Uterus (tissue), 4 donors: ENCODE measurements at places on chromosomes 7 and 10. TPM values are rescaled to one million over a fixed set of nuclear protein-coding genes. Genes with fewer than 3 reads are reported as not detected.

JAKMIP3 gene
- 0.26 TPM for total RNA-seq

DNA sequence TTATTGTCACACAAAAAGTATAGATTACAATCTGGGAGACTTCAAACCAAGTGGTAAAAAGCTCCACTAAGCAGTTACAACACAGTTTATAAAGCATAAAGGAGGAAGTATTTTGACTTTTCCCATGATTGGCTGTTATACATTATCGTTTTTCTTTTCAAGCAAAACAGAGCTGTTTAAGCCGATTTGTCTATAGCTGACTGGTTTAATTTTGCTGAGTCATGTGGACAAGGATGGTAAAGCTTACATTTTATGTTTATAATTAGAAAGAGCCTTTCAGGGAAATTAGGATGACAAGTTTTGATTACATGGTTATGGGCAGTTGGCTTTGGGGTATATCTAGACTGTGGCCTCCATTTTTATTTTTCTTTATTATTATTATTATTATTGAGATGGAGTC lies 152.5 kb upstream of the STK17A start:
- DNase-seq, result no peak

- DNase-seq, result no peak
These were observed 220.8 kb downstream of the FANK1 start for GRCh38 chr10:126117196-126117595.

DNA sequence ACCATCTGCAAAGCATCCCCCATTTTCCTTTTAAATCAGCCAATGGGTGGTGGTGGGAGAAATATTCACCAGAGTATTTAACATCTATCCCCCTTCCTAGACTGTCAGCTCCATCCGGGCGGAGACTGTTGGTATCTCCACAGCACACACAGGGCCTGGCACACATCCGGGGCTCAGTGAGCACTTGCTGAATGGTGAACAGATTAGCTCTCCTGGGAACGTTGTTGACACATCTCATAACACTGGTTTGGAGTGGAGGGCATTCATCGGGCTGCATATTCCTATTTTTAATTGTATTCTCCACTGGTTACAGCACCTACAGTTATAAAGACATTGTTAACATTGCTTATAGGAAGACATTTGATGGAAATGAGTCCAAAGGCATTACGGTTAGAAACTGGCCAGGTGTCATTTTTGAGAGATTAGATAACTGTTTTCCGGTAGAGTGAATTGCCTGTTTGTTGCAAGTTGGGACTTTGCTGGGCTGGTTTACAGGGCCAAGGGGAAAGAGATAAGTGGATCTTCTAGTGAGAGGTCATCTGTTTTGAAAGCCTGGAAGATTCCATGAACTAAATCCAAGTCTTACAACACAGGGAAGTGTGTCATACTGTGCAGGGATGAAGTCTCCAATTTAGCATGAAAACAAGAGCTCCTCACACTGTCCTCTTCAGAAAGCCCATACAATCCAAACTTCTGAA lies 101.8 kb downstream of the EGFR start:
- DNase-seq, result no peak

- DNase-seq, result no peak
These were observed 72.5 kb downstream of the C10orf90 start for GRCh38 chr10:126598009-126598408.

- no peak for DNase-seq
These were observed 1081.6 kb downstream of the TYW1 start for GRCh38 chr7:68078157-68078710.

PGAM2 gene
- total RNA-seq, result 1.4 TPM

DNA sequence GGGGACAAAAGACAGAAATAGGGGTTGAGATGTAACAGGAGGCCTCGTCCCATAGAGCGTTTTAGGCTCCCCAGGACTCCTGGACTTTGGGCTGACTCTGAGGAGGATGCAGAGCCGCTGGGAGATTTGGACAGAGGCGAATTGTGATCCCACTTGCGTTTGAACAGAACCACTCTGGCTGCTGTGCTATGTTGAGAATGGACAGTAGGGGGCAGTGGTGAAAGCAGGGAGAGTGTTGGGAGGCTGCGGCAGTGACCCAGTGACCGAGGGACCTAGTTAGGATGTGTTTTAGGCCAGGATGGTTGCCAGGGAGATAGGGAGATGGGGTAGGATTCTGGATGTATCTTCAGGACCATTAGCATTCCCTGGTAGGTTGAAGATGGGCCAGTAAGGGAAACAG lies 271.6 kb downstream of the CCDC3 start:
- DNase-seq, result no peak

DNA sequence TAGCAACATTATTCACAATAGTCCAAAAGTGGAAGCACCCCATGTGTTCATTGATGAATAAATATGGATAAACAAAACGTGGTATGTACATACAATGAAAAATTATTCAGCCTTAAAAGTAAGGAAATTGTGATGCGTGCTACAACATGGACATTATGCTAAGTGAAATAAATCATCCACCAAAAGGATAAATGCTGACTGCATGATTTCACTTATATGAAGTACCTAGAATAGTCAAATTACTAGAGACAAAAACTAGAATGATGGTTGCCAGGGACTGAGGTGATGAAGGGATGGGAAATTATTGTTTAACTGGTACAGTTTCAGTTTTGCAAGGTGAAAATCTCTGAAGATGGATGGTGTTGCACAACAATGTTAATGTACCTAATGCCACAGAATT lies 56.6 kb downstream of the THSD7A start:
- DNase-seq, result no peak

DNA sequence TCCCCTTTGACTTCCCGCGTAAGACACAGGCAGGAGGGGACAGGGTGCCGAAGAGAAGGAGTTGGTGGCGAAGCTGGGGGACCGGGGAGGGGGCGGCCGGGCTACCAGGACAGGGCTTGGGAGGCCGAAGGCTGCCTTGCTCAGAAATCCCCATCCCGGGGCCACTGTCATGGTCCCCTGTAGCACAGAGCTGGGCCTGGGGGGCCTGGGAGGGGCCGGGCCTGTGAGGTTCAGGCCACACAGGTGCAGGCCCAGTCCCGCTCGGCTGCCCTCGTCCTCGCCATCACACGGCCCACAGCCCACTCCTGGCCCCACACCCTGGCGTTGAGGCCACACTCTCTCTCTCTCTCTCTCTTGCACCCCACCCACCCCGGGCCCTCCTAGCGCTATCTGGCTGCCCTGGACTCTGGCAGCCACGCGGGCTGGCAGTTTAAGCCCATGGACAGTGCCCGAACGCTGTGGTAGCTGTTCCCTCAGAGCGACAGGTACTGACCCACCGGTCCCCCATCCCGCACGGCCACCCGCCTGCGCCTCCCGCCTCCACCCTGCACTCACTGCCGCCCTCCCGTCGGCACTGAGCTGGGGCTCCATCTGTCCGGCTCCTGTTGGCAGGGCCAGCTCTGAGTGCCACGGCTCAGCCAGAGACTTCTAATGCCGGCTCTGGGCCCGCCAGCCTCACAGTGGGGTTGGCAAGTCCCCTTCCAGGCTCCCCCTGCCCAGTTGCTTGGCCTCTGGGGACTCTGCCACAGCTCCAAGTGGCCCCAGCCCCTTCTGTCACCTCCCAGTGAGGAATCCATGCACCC lies 28.0 kb downstream of the TTYH3 start:
- DNase-seq, result no peak

DNA sequence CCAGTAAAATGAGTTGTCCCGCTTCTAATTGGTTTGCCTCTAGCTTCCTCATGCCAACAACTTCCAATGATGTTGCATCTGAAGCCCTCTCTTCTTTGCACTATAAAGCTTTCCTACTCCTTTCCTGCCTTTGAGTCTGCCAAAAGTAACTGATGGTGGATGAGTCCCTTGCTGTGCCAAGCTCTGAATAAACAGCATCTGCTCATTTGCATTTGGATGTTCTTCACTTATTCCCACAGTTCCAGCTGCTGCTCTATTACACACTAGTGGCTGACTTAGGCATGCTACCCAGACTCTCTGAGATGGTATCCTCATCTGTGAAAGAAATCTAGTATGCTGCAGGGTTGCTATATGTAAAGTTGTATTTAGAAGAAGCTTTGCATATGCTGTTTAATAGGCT lies 24.9 kb downstream of the SFR1 start:
- DNase-seq, result no peak
